ENCODE measurements at places on chromosomes 7 and 10. TPM values are rescaled to one million over a fixed set of nuclear protein-coding genes. Genes with fewer than 3 reads are reported as not detected.

The TRIM24 gene
- total RNA-seq: 114 TPM

The NANOS1 gene
- 2.7 TPM for total RNA-seq

The ZNF212 gene
- total RNA-seq: 19.5 TPM

The TAF3 gene
- 9.4 TPM for total RNA-seq

The CYP17A1 gene
- not detected for total RNA-seq

The ZNRF2 gene
- total RNA-seq: 14.4 TPM

The SEMA3E gene
- total RNA-seq: 1.1 TPM

The DBF4 gene
- total RNA-seq: 24.9 TPM

The NEUROG3 gene
- 7.3 TPM for total RNA-seq

The LRRC17 gene
- total RNA-seq: 2.3 TPM

The FOXP2 gene
- 4.3 TPM for total RNA-seq

The SPDYE8 gene
- total RNA-seq: 0.22 TPM

The DPYSL4 gene
- 54.6 TPM for total RNA-seq

The VAX1 gene
- total RNA-seq: not detected

The AKR1C8 gene
- not detected for total RNA-seq

The DHTKD1 gene
- total RNA-seq: 43.6 TPM

The MACC1 gene
- 16.1 TPM for total RNA-seq

The LIPK gene
- total RNA-seq: not detected

The GRID2IP gene
- total RNA-seq: 2.5 TPM

The LRRC4 gene
- 15.9 TPM for total RNA-seq

The FXYD4 gene
- not detected for total RNA-seq

The ARHGAP19 gene
- total RNA-seq: 21.1 TPM

The FAM149B1 gene
- total RNA-seq: 35.3 TPM

The CDC14C gene
- 0.22 TPM for total RNA-seq

The DMBT1 gene
- total RNA-seq: 1.0 TPM

The MYH16 gene
- not detected for total RNA-seq

The CALHM1 gene
- not detected for total RNA-seq

The IFIT1B gene
- total RNA-seq: not detected

The P4HA1 gene
- 25.4 TPM for total RNA-seq

The SRRM3 gene
- 2.5 TPM for total RNA-seq

The ZNF727 gene
- not detected for total RNA-seq

The CXCL12 gene
- 4.2 TPM for total RNA-seq

The MRLN gene
- total RNA-seq: not detected

The SPDYE11 gene
- total RNA-seq: 0.22 TPM

The GPER1 gene
- total RNA-seq: 0.64 TPM

The OPN1SW gene
- total RNA-seq: not detected

The VPS41 gene
- 128 TPM for total RNA-seq

The UNCX gene
- not detected for total RNA-seq

The ASZ1 gene
- total RNA-seq: not detected

The GPRIN2 gene
- total RNA-seq: 19.8 TPM

The GIMAP6 gene
- total RNA-seq: not detected

The TAS2R4 gene
- 2.4 TPM for total RNA-seq

The TMEM196 gene
- 0.55 TPM for total RNA-seq

The FAM25A gene
- not detected for total RNA-seq

The OPALIN gene
- not detected for total RNA-seq

The ITPRID1 gene
- total RNA-seq: 3.1 TPM

Data from progenitor cell of endocrine pancreas (in vitro differentiated cells).